Jurkat, Clone E6-1 (cell line): ENCODE measurements at places on chromosomes 5 and 9.
A peak's percentile ranks its signal among the peaks of the same experiment; 100 is the strongest.

DNA sequence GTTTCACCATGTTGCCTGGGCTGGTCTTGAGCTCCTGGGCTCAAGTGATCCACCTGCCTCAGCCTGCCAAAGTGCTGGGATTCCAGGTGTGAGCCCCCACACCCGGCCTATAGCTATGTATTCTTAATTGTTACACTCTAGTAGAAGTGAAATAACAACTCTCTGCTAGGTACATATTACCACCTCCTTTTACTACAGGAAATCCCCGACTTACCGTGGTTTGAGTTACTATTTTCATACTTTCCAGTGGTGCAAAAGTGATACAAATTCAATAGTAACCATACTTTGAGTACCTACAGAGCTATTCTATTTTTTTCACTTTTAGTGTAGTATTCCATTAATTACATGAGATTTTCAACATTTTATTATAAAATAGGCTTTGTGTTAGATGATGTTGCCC lies 719 bp downstream of the ARL14EPL start:
- DNase-seq = no peak

GRCh38 chr5:119166026-119166425 lies 95.1 kb downstream of the DMXL1 start:
- DNase-seq = no peak

GRCh38 chr9:86944796-86945727 lies 2.2 kb downstream of the GAS1 start:
- DNase-seq = no peak

DNA sequence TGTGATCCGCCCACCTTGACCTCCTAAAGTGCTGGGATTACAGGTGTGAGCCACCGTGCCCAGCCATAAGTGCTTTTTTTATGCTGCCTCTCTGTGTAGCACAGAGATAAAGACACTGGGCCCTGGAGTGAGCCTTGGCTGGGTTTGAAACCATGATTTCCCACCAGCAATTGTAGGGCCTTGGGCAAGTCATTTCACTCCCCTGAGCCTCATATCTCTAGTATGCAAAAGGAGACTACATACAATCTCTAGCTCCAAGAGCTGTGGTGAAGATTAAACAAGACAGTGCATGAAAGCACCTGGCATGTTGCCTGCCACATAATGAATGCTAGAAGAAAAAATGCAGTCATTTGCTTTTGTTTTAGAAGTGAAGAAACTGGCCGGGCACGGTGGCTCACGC lies 3.9 kb downstream of the FABP6 start:
- DNase-seq = no peak

- peak; percentile 3 for DNase-seq
Observed at GRCh38 chr5:173396311-173396993, 68.2 kb upstream of the STC2 start.
